ENCODE measurements at places on chromosomes 2 and 18.

DNA sequence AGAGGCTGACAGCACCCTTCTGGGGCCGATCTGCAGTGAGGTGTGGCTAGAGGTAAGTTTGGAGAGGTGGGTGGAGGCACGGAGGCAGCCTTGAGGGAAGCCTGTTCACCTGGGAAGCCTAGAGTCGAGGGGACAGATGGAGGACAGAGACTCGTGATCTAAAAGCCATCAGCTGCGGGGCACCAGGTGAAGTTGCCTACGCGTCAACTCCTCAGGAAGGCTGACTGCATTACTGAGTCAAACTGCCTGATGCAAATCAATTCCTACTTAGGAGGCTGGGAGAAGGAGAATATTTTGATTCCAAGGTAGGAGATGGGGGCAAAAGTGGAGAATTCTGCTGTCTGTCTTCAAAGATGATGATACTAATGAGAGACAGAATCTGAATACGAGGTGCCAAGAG is 104.4 kb upstream of the SMAD7 start:
- no peak for DNase-seq

- DNase-seq = no peak
Measured at GRCh38 chr2:66532972-66533868, 98.3 kb downstream of the MEIS1 start.

GRCh38 chr18:28161608-28162599 is 15.0 kb downstream of the CDH2 start:
- DNase-seq = no peak

GRCh38 chr2:14960686-14961324 is 328.3 kb downstream of the LRATD1 start:
- DNase-seq = no peak

DNA sequence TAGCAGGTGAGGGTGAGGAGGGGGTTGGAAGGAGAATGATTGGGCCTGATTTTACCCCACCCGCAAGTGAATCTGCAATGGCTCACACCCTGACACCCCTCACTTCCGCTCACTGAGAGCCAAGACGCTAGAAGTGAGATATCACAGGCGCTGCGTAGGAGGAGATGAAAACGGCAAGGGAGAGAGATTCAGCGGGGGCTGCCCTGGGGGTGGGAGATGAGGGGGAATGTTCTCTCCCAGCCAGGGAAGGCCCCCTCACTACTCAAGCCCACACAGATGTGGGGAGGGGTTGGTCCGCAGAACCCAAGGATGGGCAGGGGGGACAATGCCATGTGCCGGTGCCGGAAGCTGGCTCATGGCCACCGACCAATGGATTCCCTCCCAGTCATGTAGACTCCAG is 32.9 kb downstream of the LOXHD1 start:
- no peak for DNase-seq

DNA sequence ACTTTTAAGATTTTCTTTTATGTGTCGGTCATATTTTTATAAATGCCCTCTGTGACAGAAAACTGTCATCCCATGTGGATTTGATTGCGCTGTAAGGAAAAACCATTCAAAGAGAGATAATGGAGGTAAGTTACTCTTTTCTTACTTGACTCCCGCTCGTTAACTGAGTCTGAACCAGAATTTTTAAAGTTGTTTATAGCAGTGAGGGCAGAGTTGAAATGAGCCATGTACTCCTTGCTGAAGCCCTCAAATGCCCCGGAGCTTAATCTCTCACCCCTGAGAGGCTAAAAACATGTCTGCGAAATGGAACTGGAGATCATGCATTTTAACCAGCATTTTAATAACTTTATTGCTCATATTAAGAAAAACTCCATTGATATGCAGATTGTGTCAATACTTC is 320.0 kb upstream of the SOX11 start:
- DNase-seq = no peak

DNA sequence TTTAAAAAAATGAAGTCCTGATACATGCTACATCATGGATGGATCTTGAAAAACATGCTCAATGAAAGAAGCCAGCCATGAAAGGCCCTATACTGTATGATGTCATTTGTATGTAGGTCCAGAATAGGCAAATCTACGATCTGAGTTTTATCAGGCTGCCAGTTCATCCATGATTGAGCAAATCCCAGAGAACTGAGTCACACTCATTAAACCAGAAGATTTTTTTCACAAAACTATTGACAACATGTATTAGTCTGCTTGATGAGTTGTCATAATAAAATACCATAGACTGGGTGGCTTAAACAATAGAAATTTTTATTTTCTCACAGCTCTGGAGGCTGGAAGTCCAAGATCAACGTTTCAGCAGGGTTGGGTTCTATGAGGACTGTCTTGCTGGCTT is 130.7 kb downstream of the MREG start:
- no peak for DNase-seq

DNA sequence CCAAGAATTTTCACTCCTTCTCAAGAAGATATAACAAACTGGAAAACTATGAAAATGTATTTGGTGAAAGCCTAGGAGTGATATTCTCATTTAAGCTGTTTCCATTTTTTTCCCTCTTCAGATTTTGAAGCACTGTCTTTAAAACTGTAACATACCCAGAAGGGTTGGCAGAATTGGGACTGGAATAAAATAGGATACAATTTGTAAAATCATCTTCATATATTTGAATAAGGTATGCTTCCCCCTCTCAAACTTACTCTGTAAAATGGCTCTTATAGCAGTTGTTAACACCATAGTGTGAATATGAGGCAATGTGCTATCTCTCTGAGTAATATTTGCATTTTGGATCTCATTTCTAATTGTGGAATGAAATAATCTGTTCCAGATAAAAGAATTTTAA is 676.4 kb downstream of the ARHGAP15 start:
- no peak for DNase-seq

DNA sequence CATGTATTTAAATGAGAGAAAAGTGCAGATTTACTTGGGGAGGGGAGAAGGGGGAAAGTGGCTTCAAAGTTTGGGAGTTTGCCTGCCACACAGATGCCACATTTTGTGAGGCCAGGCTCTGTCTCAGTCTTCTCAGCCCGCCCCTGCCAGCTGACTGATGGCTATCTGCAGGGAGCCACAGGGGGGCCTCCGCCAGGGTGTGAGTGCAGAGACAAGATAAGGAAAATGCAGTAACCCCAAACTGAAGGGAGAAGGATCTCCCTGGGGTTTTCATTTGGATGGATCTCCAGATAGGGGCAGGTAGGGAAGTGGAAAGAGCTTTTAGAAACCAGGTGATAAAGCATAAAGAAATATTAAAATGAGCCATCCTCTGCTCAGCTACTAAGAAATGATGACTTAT is 128.8 kb downstream of the ZNF521 start:
- no peak for DNase-seq

DNA sequence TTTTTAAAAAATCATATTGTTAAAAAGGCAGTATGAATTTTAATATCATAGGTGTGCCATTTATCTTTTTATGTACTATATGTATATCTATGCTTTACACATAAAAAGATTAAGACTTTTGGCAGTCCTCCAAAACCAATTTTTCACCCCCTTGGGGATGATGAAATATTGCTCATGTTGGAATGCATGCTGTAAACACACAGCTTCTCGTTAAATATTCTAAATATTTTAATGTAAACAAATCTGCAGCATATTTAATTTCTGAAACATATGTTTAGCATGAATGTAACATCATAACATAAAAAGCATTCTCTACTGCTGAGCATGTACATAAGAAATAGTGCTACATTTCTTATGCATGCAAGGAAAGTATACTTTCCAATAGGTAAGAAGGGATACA is 484.3 kb upstream of the LRATD1 start:
- DNase-seq = no peak

DNA sequence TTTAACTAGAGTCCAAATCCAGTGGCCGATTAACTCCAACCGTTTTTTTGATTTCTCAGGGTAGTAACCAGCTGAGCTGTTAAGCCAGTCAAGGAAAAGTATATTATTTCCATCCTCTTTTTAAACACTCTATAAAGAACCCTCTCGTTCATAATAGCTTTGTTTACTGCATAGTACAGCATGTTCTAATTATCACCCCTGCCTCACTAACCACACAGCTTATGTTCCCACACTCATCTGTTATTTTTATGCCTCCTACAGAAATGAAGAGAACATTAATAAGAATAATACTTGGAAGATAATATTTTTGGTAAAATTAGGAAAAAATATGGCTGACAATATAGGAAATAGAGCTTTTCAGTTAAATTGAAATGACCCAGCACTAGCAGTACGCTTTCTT is 2132.8 kb upstream of the CELF4 start:
- no peak for DNase-seq

- DNase-seq = no peak
Measured at GRCh38 chr18:6366776-6367175, 47.9 kb downstream of the L3MBTL4 start.

DNA sequence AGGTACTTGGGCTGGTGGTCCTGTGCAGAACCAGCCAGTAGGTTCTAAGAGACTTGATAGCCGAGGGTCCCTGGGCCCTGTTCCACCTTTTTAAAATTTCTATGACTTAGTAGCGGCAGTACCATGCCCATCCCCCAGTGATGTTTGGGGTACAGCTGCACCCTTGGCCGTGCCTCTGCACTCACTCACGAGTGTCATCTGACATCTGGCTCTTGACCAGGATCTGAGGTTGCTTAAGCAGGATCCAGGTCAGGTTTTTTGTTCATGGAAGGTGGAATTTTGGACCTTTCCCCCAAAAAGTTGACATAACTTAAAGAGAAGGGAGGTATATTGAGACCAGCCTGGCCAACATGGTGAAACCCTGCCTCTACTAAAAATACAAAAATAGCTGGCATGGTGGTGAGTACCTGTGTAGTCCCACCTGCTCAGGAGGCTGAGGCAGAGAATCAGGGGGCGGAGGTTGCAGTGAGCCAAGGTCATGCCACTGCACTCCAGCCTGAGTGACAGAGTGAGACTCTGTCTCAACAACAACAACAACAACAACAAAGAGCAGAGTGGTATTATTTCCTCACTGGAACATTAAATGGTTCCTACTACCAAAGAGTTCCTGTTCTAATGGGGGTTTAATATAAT is 163.6 kb downstream of the NEDD4L start:
- DNase-seq = no peak

GRCh38 chr2:27855476-27855875 is 34.7 kb downstream of the RBKS start:
- DNase-seq = no peak

GRCh38 chr2:216369821-216370220 is 2.5 kb downstream of the MARCHF4 start:
- DNase-seq = no peak

DNA sequence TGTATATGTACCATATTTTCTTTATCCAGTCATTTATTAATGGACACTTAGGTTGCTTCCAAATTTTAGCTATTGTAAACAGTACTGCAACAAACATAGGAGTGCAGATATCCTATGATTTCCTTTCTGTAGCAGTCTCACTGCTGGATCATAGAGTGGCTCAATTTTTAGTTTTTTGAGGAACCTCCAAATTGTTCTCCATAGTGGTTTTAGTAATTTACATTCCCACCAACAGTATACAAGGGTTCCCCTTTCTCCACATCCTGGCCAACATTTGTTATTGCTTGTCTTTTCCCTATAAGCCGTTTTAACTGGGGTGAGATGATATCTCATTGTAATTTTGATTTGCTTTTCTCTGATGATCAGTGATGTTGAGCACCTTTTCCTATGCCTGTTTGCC is 114.3 kb downstream of the TMEM17 start:
- no peak for DNase-seq

DNA sequence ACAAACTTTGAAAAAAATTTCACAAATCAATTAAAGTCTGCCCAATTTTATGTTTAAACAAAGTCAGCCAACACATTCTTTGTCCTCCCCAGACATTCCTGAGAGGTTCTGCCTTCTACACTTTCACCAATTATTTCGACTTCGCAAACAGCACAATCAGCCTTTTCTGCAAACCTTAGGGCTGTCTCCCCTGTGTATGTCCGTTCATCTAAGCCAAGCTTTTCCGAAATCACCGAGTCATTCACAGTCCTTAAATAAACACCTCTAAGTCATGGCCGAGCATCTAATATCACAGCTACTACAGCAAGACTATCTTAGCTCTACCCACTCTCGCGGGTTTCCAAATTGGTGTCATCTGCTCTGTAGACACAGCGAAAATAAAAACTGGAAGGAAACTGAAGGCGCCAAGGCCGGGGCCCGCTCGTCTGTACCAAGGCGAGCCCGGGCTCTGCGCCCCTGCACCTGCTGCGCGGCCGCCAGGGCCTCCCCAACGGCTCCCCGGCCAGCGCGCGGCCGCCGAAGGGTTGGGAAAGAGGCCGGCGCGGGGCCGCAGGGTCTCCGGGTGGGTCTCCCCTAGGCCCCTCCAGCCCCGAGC is 730 bp downstream of the ODC1 start:
- DNase-seq = no peak

- DNase-seq = no peak
Measured at GRCh38 chr2:241381872-241382271, 25.8 kb downstream of the FARP2 start.

DNA sequence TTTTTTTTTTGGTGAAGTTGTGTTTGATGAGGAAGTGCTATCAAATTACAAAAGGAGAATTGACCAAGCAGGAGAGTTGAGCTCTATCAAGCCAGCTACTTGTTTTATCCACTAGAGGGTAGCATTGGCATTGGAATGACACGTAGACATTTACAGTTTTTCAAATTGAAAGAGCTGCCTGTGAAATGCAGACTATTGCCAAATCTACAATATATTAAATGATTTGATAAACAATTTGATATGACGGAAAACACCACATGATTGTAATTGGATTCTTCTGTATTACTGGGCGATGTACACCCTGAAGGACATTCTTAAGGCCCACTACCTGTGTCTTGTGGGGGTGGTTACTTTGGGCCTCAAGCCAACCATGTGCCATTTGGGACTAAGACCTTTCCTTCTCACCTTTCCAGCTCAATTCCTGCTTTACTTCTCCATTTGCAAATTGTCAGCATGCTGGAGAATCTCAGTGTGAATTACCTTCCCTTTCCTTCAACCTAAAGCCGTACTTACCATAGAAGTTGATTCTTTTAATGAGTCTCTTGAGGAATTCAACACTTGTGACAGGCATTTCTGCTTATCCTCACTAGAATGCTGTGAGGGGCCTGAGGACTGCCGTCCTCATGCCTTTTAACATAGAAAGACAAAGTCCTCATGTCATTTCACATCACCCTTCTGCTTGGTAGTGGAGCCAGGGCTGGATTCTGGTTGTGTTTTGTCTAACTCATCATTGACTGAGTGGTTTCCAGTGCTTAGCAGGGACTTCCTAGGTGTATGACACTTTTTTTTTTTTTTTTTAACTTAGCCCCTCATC is 134.8 kb upstream of the THUMPD2 start:
- no peak for DNase-seq

- no peak for DNase-seq
Measured at GRCh38 chr2:47299555-47299954, 103.4 kb upstream of the MSH2 start.

- DNase-seq = no peak
Measured at GRCh38 chr2:239290618-239291474, 110.0 kb downstream of the HDAC4 start.

- no peak for DNase-seq
Measured at GRCh38 chr2:78351208-78351607, 674.3 kb upstream of the REG3G start.

- DNase-seq = no peak
Measured at GRCh38 chr2:112985090-112985489, 7.3 kb downstream of the IL36G start.

GRCh38 chr2:145789636-145790035 is 1269.7 kb upstream of the ZEB2 start:
- no peak for DNase-seq

Data from stimulated activated CD8-positive, alpha-beta memory T cell treated with anti-CD3 and anti-CD28 coated beads, Interleukin-7, amount 100 ng/mL, for 24 hours (primary cell).